ENCODE measurements at places on chromosomes 2 and 18. TPM values are rescaled to one million over a fixed set of nuclear protein-coding genes. Genes with fewer than 3 reads are reported as not detected.

DNA sequence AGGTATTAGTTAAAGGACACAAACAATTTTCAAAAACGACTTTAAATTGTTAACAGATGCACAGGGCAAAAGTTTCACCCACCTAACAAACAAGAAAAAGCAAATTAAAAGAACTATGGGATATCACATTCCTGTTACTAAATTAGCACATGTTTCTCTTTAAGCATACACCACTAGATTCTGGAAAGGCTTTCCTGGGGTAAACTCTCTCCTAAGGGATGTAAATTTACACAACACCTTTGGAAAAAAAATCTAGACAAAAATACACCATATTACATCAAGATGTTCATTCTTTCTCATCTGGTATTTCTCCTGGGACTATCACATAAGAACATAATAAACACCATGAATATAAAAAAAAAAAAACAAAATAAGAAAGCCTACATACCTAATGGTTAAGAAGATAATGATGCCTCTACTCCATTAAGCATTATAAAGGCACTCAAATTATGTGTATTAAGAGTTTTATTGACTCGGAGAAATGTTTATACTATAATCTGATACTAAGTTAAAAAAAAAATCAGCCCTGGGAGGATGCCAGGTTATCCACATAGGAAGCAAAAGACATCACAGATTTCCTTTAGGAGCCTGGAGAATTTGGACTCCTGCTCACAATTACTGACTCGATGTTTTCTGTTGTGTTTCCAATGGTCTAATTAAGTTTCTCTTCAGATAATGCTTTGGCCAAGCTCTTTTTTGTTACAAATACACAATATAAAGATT is 82.8 kb upstream of the AFF3 start:
- no peak overlapping the region for H3K4me3 ChIP-seq
- H3K36me3 ChIP-seq, result no peaks in the 10 kb centered on the region
- no peak for DNase-seq
- no peak overlapping the region for H3K27ac ChIP-seq

DNA sequence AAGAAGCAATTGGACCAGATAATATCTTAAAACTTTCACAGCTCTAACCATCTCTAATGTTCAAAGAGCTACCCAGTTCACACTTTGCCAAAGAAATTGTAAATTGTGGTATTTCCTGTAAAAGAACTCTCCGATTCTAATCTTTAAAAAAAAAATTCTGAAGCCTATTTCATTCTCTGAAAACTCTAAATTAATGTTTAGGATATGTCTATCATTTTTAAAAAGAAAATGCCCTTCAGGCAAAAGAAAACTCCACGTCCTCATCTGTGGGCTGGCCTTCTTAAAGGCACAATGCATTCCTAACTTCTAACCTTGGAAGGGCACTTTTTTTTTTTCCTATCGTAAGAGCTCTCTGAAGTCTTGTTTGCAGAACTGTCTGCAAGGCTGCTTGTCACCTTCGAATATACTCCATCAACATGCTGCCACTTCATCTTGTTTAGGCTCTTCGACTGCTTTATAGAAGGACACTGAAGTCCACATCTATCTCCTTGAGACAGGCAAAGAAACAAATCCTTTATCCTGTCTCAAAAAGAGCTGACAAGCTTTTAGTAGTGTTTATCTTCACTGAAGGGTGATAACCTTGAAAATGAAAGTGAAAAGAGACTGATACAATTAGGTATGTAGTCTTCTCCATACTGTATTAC is 124.3 kb upstream of the SLC39A10 start:
- H3K4me3 ChIP-seq, result no peak overlapping the region
- H3K36me3 ChIP-seq, result no peaks in the 10 kb centered on the region
- H3K27ac ChIP-seq, result no peak overlapping the region
- H3K27me3 ChIP-seq, result no peaks in the 10 kb centered on the region
- DNase-seq, result no peak
- peaks cover 3% of the 10 kb centered on the region for H3K4me1 ChIP-seq

- H3K36me3 ChIP-seq, result no peaks in the 10 kb centered on the region
- H3K27ac ChIP-seq, result no peak overlapping the region
- no peak for DNase-seq
- H3K4me3 ChIP-seq, result no peak overlapping the region
These were observed 1.9 kb upstream of the CABYR start for GRCh38 chr18:24136967-24137373.

The FIGN gene
- 17.7 TPM for total RNA-seq

Measured in tibial nerve (tissue), 4 donors.